Fibroblast of pulmonary artery (primary cell): ENCODE measurements at places on chromosomes 6 and 20.

DNA sequence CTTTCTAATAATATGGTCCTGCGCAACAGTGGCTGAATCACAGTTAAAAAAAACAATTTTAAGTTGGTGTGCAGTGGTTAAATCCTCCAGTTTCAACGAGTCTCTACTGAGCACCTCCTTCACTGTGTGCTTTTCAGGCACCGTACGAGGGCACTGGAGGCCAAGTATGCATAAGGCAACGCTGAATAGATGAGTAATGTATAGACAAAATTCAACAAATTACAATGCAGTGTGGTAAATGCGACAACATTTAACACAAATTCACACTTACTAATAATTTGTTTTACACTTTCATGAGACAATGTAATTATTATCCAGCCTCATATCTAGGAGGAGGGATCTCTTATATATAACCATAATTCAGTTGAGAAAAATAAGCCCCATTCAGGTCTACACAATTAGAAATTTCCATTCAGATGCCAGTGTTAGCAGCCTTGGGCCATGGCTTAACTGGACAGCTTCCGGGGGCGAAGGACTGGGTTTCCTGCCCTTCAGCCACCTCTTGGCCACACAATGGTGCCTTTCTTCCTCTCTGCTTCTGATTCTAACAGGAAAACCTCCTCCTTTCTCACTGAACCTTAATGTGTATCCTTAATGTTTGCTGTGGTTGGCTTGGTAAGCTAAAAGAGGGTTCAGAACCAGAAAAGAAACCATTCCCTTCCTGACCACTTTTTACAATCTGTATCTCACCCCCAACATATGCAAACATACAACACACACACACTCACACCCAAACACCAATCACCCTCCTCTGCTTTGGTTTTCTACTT is 51.9 kb downstream of the B4GALT5 start:
- DNase-seq, result no peak

- DNase-seq, result peak; percentile 72
Measured at GRCh38 chr6:108946695-108947094, 98.5 kb downstream of the ARMC2 start.

DNA sequence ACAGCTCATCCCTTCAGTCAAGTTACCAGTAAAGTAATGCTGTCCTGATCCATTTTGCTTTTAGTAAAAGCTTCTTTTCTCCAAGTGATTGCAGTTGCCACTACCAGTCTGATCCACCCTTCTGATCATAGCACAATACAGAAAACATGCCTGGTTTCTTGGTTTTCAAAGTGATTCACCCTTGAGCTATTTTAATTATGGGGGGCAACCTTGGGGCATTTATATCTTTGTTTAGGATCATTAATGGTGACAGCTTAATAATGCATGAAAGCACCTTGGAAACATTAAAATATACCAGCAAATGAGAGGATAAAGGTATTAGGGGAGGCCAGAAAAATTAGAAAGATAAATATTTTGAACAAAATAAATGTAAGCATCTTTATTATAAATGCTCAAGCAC is 38.4 kb downstream of the LRRC1 start:
- DNase-seq, result no peak

DNA sequence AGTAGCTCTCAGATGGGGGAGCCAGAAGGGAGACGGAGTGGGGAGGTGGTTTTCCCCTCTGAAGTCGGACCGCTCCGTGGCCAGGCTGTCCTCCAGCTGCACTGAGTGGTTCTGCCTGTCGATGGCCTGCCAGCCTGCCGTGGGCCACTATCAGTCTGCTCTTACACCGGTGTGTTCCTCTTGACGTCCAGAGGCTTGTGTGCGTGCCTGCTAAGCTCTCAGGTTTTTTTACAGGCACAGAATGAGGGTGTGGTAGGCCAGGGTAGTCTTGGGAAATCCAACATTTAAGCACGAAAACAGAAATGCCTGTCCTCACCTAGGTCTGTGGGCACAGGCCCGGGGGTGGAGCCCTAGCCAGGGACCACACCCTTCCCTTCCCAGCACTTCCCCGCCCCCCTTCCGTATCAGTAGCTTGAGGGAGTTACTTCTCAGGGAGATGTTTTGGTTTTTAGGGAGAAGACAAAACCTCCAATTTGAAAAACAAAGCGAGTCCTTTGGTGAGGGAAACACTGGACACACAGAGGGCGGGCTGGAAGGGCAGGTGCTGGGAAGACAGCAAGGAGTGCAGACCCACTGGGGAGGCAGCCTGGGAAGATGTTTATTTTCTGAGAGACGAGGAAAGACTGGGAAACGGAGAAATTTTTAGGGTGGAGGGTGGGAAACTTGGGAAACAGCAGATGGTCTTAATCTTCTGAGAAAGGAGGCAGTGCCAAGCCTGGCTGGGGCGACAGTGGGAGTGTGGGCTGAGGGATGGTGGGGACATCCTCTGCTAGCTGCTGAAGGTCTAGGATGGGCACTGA is 106.5 kb downstream of the LY86 start:
- no peak for DNase-seq

DNA sequence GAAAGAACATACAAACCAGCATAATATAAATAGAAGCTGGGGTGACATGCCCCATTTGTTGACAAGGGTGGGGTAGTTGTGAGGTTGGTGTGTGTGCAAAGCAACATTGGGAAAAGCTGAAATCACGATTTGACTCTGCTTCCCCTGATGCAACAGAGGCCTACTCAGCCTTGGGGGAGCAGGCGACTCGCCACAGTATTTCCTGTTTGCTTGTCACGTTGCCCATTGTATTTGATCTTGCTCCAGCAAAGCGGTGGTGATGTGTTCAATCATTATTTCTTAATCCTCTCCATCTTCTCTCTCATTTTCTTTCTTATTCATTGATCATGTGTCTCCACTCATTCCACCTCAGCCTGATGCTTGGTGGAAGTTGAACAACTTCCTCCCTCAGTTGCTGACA is 165.8 kb upstream of the CITED2 start:
- DNase-seq, result peak; percentile 68

GRCh38 chr6:13012977-13013680 is 296.6 kb downstream of the PHACTR1 start:
- peak; percentile 7 for DNase-seq

DNA sequence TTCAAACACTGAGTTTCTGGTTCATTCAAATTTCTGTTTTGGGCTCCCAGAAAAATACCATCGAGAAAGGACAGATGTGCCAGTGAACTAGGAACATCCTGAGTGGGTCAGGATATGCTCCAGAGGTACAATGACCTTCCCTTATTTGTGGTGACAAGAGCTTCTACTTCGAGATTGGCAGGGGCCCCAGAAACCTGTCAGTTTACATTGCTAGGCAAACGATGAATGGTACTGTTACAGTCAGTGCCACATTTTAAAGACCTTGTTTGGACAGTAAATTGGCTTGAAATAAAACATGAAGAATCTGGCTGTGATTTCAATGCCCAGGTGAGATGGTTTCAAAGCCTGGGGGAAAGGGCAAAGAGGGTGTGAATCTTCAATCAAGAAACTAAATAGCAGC is 454.5 kb upstream of the ID4 start:
- no peak for DNase-seq

GRCh38 chr6:25025919-25026301 is 90.2 kb upstream of the RIPOR2 start:
- no peak for DNase-seq

DNA sequence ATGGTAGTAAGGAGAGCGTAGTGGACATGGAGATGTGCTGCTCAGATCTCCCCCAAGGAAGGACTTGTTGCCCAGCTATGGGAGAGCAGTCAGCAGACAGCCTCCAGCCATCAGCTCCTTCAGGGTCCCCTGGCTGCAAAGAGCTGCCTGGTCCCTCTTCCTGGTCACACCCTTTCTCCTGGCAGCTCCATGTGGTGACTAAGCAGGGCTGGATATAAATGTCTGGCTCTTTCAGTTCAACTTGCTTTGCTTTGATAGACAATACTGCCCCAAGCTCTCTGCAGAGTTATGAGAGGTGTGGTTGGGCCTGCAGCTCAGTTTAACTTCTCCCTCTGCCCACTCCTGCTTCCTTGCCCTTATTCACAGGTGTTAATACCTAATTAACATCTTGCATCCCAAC is 64.1 kb upstream of the DDR1 start:
- peak; percentile 80 for DNase-seq

GRCh38 chr20:20018366-20018765 is 1.2 kb downstream of the NAA20 start:
- DNase-seq, result no peak

GRCh38 chr6:169885831-169886230 is 134.4 kb downstream of the ERMARD start:
- DNase-seq, result no peak

GRCh38 chr6:31815025-31815838 is at the start of the genes HSPA1A and HSPA1L:
HSPA1A (plus strand) TSS chr6:31815543; CDS start chr6:31815757, 214 bp downstream.
HSPA1L (minus strand) TSS chr6:31815283; CDS start chr6:31811972, 3,311 bp downstream.
- peak; percentile 96 for DNase-seq

GRCh38 chr6:160084198-160084776 is 37.3 kb upstream of the SLC22A1 start:
- no peak for DNase-seq

- no peak for DNase-seq
Measured at GRCh38 chr6:79833264-79833963, 113.9 kb downstream of the ELOVL4 start.

- DNase-seq, result no peak
Measured at GRCh38 chr6:5507131-5507681, 245.9 kb downstream of the FARS2 start.

GRCh38 chr20:40963505-40963845 is 65.1 kb upstream of the TOP1 start:
- no peak for DNase-seq

GRCh38 chr6:130424710-130425109 is 58.9 kb downstream of the TMEM200A start:
- no peak for DNase-seq

- peak; percentile 88 for DNase-seq
Measured at GRCh38 chr6:35044145-35044745, 96.9 kb downstream of the TCP11 start.

DNA sequence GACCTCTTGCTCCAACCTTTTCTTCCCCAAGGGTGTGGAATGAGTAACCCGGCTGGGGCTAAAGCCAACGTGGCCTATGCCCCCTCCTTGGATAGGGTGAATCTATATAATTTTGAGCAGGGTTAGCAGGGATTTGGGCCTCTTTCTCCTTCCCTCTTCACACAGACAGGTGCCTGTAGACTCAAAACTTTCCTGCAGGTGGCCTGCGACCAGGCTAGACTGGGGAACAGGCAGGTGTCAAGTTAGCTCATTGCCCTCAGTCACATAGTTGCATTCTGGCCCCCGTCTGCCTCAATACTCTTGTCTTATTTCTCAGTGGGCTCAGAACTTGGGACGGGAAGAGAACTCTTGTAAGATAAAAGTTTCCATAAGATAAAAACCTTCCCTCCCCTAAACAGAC is 243.0 kb downstream of the ATXN1 start:
- DNase-seq, result no peak

DNA sequence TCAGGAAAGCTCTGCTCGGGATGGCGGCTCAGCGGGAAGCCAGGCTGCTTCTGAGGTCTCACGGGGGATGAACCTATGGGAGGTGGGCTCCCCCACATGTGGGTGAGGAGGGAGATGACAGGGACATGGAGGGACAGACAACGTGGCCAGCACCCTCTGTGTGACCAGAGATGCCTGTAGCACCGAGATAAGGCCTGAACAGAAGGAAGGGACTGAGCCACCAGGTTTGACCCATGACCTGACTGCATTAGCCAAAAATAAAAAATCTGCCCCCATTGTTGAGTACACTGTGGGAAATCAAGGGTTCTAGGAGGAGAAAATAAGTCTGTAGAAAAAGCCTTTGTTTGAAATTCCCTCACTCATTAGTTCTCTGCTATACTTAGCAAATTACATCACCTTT is 105.7 kb downstream of the RNASET2 start:
- DNase-seq, result no peak

DNA sequence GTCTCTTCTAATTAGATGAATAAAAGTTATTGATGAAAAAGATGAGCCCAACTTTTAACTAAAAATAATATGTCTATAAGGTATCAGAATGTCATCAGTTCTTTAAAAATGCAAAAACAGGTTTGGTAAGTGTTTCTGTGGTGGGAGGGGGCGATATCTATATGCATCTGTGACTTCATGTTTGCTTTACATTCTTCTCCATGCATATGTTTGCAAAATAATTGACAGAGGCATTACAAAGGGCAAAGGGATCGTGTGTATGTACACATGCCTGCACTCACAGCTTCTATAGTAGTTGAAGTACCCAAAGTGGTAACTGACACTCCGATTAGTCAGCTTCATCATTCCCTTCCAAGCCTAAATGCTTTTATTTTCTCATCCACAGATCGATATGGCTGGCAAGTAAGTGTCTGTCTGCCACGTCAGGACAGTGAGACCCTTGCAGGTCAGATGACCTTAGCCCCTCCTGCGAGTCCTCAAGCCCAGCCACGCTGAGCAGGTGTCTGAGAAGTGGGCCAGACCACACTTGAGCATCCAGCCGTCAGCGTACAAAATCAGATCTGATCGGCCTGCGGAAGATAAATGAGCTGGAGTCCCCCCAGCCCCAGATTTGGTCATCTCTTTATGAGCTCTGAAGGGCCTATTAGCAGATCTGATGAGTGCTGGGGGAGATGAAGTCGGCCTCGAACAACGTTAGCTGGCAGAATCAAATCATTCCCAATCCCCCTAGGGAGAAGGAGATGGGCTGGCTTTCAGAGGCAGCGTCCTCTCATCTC is 369.1 kb downstream of the MAFB start:
- no peak for DNase-seq

GRCh38 chr6:15530411-15530810 is 132.4 kb downstream of the DTNBP1 start:
- DNase-seq, result no peak

- DNase-seq, result no peak
Measured at GRCh38 chr6:43746613-43747102, 23.4 kb upstream of the VEGFA start.

DNA sequence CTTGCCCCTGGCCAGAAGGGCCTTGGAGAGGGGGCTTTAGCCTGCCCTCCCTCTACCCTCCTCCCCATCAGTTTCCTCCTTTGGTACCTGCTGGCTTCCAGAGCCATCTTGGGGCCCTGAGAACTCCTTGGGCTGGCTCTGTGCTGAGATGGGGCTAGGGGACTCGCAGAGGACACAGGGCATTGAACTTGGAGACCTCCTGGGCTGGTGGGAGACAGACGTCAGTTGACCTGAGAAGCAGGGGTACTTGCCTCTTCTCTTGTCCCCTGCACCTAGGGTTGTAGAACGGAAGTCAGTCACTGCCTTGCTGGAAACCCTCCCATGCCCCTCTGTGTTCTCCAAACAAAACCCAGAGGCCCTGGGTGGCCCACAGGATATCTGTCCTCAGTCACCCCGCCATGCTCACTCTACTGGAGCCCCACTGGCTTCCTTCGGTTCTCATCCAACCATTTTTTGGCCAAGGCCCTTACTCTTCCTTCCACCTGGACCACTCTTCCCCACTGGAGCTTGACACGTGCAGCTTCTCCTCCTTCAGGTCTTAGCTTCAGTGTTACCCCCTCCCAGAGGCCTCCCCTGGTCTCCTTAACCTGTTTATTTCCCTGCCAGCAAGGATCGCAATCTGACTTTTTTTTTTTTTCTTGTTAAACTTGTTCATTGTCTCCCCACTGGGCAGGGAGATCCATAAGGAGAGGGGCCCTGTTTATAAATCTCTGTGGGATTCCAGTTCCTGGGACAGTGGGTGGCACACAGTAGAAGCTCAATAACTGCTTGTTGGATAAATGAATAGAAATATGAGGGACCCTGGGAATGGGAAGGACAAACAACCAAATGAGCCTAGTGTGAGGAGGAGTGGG is 971 bp downstream of the RBCK1 start:
- DNase-seq, result no peak

- no peak for DNase-seq
Measured at GRCh38 chr6:35388772-35389352, 46.5 kb downstream of the PPARD start.
